ENCODE measurements at places on chromosomes 2 and 18.

DNA sequence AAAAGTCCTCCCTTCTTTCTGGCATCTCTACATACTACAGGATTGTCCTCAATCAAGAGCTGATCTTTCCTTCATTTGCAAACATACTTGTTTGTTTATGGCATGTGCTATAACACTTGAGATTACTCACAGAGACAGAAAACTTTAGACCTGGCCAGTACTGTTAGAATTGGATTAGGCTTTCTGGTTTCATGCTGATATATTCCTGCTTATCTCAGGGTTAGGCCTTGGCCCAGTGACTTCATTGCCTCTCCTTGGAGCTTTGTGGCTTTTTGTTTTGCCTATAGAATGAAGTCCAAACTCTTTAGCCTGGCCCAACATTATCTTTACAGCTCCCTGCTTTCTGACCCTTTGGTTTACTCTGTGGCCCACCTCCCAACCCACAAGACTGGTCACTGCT is 363.3 kb downstream of the ALK start:
- no peak for DNase-seq

DNA sequence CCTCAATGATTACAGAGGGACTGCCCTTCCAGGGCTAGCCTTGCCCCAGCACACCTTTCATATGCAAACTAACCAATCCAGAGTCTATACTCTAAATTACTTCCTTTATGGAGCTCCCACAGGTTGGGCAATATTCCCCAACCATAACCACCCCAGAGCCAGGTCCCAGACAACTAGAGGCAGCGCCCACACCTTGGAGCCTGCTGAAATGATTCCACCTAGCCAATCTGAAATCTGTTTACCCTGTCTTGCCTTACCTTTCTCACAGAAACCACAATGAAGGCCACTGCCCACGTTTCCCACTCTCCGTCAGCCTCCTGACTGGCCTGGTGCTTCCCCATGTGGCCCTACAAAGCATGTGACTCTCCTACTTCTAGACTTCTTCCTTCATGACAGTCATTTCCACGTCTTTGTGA is 62.0 kb downstream of the REEP1 start:
- no peak for DNase-seq

DNA sequence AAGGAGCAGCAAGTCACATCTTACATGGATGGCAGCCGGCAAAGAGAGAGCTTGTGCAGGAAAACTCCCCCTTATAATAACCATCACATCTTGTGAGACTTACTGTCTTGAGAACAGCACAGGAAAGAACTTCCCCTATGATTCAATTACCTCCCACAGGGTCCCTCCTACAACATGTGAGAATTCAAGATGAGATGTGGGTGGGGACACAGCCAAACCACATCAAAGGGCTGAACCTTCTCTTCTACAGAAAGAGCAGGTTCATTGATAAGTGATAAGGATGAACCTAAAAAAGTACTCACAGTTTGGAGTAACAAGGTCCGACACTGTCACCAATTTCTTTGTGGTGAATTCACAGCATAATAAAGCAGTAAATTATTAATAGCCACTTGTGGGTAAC is 422.2 kb upstream of the FSIP2 start:
- no peak for DNase-seq

GRCh38 chr2:218648088-218648786 is 11.2 kb downstream of the ZNF142 start:
- no peak for DNase-seq

GRCh38 chr18:36405611-36406010 is 108.1 kb downstream of the FHOD3 start:
- no peak for DNase-seq

- no peak for DNase-seq
Observed at GRCh38 chr18:58287353-58288274, 243.6 kb downstream of the NEDD4L start.

DNA sequence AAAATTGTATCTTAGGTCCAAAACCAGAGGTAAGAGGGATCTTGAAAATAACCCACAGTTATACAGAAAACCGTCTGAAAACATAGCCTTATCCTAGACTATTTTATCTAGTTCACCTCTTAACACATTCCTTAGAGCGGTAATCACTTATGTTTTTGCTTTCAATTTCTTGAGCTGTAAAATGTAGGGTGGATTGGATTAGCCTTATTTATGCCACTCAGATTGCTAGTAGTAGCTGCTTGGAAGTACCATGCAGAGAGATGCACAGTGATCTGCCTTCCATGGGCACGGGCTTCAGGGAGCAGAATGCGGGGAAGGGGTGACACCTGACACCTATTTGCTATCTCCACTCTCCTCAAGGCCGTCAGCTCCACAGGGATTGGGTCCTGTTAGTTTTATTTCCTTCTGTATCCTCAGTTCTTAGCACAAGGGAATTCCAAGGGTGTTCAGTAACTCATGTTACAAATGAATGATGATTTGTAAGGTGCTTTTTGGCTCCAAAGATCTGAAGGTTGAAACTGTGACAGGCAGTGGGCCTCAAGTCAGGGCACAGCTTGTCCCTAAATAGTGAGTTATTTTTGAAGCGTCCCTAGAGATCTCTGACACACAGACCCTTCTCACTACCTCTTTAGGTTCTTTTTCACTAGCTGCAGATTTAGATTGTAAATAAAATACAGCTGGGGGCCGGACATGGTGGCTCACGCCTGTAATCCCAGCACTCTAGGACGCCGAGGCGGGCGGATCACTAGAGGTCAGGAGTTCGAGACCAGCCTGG is 64.0 kb upstream of the PMAIP1 start:
- no peak for DNase-seq

- no peak for DNase-seq
Observed at GRCh38 chr2:27735263-27735904, 36.1 kb upstream of the MRPL33 start.

- no peak for DNase-seq
Observed at GRCh38 chr2:112583497-112584133, 794 bp upstream of the CHCHD5 start.

- DNase-seq, result no peak
Observed at GRCh38 chr18:76364282-76365259, 130.5 kb downstream of the ZNF516 start.

DNA sequence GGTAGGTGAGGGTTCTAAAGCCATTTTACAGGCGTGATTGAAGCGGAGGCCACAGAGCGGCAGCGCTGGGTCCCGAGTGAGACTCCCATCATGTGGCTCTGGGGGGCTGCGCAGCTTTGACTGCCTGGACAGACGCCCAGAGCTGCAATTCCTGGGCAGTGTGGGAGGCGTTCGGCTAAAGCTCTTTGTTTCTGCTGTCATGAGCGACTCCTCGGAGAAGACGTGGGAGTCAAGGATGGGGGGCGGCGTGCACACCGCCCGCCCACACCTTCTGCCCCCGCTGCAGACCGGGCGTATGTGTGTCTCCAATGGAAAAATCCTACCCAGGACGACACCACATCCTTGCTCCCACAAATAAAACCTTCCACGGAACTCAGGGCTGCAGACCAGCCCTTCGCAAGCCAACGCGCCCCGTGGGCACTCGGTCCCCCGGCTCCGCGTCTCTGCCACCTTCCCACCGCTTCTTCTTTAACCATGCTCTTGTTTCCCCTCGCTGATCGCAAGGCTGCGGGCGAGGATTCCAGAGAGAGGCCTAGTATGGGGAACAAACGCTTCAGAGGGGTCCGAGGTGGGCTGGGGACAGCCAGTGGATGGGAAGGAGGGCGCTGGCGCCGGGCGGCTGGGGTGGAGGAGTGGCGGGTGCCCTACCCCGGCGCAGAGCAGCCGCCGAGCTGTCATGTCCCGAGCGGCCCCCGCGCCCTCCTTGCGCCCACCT is 680 bp upstream of the LBH start:
- DNase-seq, result no peak

GRCh38 chr2:8176887-8177286 is 505.0 kb upstream of the ID2 start:
- no peak for DNase-seq

- DNase-seq, result no peak
Observed at GRCh38 chr2:204172145-204172600, 235.6 kb downstream of the ICOS start.

DNA sequence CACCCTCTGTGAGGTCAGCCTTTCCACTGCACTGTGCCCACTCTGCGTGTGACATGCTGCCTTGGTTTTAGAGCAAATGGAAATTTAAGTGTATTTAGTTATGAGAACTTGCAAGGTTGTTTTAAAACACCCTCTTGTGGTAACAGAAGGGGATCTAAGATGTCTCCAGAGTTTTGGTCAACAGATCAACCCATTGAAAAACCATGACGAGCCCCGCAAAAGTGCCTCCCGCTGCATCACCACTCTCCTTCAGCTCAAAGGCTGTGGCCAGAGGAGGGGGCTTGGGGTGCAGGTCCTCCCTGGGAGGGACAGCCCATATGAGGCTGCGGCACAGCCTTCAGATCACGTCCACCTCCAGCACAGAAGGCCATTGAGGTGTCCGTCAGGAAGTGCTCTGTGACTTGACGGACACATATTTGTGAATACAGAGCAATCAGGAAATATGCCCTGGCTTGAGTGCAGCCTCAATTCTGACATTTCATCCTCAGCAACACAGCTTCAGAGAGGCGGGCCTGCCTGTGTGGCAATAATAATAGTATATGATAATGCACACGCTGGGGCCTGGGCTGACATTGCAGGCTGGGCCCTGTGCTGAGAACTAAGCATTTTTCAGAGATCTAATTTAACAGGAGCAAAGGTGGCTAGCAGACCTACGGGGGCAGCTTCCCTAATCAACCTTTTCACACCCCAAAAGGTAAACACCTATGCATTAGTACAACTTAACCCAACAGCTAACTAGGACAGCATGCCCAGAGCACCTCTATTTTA is 213.9 kb downstream of the ANAPC1 start:
- DNase-seq, result no peak

DNA sequence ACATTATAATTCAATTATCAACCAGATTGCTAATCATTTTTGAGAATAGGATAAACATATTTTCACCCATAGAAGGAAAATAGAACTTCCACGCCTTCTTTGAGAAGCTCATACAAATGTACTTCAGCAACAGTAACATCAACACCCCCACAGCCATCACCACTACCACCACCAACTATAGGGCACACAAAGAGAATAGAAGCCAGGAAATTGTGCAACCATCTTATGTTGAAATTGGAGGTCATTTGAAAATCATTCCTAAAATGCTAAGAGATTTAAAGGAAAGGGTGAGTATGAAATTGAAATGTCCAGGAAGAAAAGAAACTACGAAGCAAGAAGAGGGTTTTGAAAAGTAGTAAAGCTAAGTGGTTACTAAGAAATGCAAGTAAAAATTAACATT is 563.4 kb downstream of the ZNF804A start:
- DNase-seq, result no peak

DNA sequence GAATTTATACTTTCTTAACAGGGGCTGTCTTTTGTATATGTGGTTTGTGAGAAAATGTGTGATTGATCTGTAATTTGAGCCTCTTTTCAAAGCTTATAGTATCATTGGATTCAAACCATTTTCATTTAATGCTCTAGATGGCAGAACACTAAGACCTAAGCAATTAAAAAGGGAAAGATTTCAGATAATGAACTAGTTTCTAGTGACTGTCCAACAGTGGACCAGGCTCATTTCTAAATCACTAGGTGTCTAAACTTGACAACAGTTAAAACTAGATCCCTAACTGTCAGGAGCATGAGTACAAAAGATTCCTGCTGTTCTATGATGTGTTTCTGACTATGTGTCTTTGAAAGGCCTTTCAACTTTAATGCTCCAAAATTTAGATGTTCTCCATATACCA is 54.6 kb downstream of the ANKRD44 start:
- no peak for DNase-seq

DNA sequence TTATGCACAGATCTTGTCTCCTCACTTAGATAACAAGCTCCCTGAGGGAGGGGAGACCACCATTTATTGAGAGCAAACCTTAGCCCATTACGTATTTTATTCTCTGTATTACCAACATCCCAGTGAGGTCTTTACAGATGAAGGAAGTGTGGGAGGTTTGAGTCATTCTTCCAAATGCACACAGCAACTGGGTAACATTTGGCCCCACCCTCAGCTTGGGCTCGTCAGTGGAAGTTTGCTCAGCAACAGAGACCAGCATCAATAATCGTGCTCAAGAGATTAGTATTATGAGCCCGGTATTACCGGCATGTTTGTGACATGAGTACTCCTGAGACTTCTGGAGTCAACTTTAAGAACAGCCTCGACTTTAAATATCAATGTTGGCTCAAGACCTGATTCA is 168.6 kb downstream of the ETAA1 start:
- DNase-seq, result no peak

DNA sequence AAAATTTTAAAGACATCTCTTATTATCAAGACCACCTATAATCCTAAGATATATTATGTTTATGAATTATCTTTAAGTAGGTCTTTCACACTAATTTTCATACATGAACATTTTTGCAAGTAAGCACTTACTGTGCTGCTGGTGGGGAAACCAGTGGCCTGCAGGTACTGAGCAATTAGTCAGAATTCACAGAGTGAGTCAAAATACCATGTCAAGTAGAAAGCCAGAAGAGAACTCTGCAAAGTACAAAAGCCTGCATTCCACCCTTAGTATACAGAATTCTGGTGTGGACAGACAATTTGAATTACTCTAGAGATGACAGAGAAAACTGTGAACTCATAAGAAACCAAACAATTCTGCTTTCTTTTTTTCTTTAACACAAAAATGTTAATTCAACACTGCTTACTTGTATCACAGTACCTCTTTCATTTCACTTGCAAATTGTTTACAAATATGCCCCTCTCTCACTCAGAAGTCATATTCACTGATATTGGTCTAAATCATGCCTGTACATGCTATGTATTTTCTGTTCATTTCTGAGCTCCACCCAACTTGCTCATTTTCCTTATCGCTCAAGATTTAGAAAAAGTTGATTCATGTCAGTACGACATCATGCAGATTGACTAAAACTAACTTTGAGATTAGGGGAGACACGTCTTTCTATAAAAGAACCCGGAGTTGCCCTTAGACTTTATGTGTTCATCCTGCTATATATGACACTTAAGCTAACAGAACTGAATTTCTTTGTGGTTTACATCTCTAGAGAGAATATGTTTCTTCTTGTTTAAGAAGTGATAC is 182.9 kb downstream of the IKZF2 start:
- DNase-seq, result no peak

DNA sequence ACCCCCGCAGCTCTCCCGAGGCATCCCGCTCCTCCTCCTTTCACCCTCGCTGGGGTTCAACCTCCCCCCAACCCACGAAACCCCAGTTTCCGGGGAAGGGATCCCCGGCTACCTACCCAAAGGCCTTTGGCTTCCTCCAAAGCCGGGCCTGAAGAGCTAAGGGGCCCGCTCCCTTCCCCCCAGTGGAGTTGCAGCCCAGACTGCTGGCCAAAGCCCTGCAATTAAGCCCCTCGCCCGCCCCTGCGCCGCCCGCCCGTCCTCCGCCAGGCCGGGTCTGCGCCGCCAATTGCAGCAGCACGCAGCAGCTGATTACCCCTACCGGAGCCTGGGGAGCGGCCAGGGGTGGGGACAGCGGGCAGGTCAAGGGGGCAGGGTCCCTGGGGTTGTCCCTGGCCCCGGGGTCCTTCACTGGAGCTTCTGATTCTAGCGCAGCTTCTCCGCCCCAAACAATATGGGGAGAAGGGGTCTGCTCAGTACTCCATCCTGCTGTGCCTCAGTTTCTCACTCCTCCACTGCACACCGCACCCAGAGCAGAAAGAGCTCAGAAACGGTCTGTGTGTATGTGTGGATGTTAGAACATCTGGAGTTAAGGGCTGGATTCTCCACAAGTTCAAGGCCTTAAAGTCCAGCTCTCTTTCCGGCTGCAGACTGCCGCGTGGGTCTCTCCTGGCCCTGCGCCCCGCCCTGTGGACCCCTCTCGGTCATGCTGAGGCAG is 16.9 kb downstream of the WNT10A start:
- DNase-seq, result no peak

GRCh38 chr2:102848366-102848839 is 86.6 kb downstream of the TMEM182 start:
- peak; percentile 65 for DNase-seq

- no peak for DNase-seq
Observed at GRCh38 chr2:60742419-60742818, 13.6 kb upstream of the PAPOLG start.
